GM12864 (cell line): ENCODE measurements at places on chromosomes 6 and 20.

- no peak for DNase-seq
Observed at GRCh38 chr6:56766139-56766805, 123.6 kb upstream of the DST start.

- DNase-seq: no peak
Observed at GRCh38 chr6:3340358-3340802, 81.6 kb downstream of the PSMG4 start.

GRCh38 chr6:25898289-25898977 lies 24.4 kb upstream of the SLC17A3 start:
- DNase-seq: no peak

GRCh38 chr6:112511441-112511840 lies 164.3 kb downstream of the RFPL4B start:
- DNase-seq: no peak

GRCh38 chr20:25227317-25227831 lies 20.5 kb upstream of the PYGB start:
- no peak for DNase-seq

DNA sequence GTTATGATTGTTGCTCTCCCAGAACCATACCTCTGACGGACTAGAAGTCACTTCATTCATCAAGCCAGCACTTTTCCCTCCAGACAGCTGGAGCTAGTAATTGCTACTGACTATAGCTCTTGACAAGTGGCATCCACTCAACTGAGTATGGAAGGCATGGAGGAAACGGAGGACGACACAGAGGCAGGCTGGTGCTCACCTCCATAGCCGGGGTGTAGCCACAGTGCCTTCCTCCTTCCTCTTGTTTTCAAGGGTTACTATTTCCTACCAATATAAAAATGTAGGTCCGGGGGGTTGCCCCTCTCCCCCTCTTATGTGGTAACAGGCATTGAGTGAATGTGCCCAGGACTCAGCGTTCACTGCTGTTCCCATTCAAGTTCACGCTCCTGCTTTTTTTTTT lies 23.5 kb upstream of the FOXC1 start:
- no peak for DNase-seq

GRCh38 chr6:141403103-141403502 lies 729.6 kb upstream of the GJE1 start:
- no peak for DNase-seq

GRCh38 chr6:31180500-31180899 lies 10.0 kb upstream of the POU5F1 start:
- peak; percentile 70 for DNase-seq
